A549 (cell line): ENCODE measurements at places on chromosomes 12 and 14.

DNA sequence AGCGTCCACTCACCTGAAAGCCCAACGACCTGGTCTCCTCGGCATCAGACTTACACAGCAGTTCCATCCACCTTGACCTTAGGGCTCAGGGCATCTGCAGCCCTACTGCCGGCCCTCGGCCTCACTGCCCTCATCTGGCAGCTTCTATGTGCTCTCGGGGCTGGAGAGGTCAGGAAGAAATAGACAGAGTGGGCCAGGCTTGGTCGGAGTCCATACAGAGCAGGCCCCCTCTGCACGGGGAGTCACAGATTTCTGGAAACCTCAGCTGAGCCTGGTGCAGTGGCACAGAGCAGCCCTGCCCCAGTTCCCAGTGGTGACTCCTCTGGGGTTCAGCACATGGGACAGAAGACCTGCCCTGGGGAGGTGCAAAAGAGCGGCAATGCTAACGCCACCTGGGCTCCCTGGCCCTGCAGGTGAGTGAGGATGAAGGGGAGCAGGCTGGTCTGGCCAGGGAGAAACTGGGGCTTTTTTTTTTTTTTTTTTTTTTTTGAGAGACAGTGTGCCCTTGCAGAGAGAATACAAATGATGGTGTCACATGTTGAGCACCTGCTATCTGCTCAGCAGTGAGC lies 190.1 kb upstream of the PRMT8 start:
- no peak for DNase-seq

GRCh38 chr12:117347588-117347987 lies 13.8 kb downstream of the NOS1 start:
- no peak for DNase-seq

- DNase-seq: no peak
These were observed 20.7 kb downstream of the DICER1 start for GRCh38 chr14:95136631-95137030.

- peak; percentile 97 for DNase-seq
These were observed 7.9 kb downstream of the DYNC1H1 start for GRCh38 chr14:101972126-101972866.
